Lower leg skin (tissue), 4 donors: ENCODE measurements at places on chromosomes 11 and 22.

DNA sequence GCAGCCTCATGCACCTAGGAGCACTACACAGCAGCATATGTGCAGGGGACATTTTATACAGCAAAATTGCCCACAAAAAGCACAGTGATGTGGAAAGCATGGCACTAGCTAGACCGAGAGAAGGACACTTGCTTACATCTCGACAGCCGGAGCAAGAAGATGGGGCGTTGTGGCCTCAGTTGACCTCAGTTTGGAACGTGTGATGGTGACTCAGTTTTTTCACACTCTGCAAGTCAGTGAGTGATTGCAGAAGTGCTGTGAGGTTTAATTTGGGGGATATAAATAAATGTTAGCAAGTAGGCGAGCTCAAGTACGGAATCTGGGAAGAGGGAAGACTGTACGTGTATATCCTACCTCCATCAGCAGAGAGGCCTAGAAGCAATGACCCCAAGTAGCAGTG is 23.3 kb downstream of the LRP5 start:
- DNase-seq = no peak

DNA sequence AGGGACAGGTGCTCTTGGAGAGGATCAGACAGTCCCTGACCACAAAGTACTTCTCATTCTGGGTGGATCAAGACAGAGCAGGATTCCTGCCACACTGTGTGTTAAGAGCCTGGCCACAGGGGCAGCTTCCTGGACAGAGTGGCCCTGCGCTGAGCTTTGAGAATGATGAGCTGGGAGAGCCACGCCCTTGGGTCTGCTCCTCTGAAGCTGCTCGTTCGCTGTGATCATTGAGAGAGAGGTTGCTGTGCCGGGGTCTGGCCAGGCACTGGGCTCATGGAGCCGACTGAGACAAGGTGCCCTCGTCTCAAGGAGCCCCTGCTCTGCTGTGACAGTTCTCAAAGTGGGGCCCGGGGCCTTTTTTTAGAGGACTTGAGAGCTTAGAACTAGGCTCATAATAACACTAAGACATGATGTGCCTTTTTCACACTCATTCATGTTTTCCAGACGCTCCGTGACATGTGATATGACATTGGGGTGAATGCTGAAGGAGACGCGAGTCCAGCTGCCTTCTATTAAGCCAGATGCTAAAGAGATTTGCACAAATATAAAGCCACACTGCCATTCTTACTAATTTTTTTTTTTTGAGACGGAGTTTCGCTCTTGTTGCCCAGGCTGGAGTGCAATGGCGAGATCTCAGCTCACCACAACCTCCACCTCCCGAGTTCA is 1.6 kb upstream of the MFRP start:
- no peak for DNase-seq

GRCh38 chr11:4368286-4368685 is at the start of gene OR52B4:
OR52B4 (minus strand) TSS chr11:4368386; CDS start chr11:4368295, 91 bp downstream.
- no peak for DNase-seq

GRCh38 chr11:61826930-61827570 is 1.1 kb upstream of the FADS2 start:
- DNase-seq = no peak

DNA sequence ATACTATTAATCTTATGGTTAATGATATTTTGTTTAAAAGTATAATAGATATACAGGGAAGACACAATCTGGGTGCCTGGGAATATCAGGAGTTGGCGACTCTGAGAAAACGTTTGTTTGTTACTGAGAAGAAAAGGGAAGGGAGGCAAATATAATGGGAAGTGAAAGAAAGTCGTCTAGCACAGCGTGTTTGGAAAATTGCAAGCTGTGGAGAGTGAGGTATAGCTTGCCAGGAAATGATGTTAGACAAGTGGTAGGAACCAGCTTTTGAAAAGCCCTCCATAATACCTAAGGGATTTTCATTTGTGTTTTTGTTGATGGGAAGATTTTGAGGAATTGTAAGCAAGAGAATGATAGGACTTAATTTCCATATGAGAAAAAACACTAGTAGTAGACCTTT is 322.2 kb downstream of the LUZP2 start:
- no peak for DNase-seq

GRCh38 chr11:121522043-121522941 is 69.5 kb upstream of the SORL1-AS1 start:
- no peak for DNase-seq
